ENCODE measurements at places on chromosomes 13 and 19.

DNA sequence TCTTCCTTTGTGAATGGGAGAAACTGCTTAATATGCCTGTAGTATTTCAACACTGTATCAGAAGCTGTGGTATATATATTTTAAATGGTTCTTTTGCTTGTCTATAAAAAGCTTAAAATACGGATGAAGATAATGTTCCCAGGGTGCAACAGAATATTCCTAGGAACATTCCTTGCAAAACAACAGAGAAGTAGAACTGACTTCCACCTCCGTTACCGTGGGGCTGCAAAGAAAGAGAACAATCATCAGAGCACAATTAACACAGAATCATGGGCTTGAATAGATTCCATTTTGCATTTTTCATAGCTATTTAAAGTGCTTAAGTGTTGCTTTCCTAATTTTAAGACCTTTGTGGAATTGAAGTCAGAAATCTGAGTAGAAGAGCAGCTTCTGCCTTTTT, 1227.7 kb downstream of the EFNB2 start:
- DNase-seq, result no peak

GRCh38 chr19:54203151-54203611, 2.5 kb downstream of the RPS9 start:
- DNase-seq, result no peak

DNA sequence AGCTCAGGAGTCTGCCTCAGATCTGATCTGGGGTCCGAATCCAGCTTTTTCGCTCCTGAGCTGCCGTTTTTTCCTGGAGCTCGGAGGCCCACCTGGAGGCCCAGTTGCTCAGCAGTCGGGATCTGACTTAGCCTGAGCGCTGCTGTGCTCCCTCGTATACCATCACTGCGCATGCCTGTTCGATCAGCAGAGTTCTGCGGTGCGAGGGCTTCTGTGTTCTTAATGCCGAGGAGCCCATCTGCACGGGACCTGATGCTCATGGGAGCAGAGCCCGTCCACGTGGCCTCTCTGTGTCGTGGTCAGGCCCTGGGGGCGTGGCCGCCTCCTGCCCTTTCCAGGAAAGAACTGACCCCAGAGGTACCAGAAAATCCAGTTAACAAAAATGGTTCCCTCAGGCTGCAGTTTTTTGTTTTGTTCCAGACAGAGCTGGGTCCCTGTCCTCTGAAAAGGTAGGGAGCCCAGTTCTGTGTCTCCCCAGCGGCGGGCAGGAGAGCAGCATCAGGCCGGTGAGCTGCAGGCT, 57.4 kb downstream of the MCF2L start:
- DNase-seq, result no peak

GRCh38 chr19:33292595-33293254, 9.6 kb downstream of the CEBPA start:
- no peak for DNase-seq

DNA sequence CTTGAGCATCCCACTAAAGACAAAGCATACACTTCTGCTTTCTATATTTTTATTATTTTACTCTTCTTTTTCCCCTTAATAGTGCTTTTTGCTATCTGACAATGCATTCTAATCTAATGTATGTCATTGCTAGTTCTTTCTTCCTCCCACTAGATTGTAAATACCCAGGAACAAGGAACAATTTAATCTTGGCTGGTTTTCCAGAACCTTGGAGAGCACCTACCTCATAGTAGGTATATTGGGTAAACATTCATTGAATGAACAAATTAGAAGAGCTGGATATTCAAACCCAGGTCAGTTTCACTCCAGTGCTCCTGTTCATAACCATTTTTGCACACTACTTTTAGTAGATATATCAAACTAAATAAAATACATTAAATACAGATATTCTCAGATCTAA, 1617.6 kb upstream of the SLC10A2 start:
- DNase-seq, result no peak

- no peak for DNase-seq
Observed at GRCh38 chr13:97298816-97299215, 76.7 kb downstream of the MBNL2 start.

DNA sequence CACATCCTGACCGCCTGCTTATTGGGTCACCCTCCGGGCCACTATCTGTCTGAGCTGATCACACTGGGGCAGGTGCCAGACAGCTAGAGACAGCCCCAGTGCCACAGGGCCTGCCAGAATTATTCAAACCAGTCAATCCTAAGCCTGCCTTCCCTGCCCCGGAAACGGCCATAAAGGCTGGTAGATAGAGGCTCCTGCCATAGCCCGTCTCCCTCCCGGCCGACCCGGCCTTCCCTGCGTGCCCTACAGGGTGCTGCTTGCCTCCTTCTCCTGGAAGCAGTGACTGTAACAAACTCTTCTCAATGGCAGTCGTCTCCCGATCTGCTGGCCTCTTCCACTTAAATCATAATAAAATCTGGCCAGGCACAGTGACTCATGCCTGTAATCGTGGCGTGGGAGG, 158.6 kb upstream of the SOX1 start:
- DNase-seq, result no peak

DNA sequence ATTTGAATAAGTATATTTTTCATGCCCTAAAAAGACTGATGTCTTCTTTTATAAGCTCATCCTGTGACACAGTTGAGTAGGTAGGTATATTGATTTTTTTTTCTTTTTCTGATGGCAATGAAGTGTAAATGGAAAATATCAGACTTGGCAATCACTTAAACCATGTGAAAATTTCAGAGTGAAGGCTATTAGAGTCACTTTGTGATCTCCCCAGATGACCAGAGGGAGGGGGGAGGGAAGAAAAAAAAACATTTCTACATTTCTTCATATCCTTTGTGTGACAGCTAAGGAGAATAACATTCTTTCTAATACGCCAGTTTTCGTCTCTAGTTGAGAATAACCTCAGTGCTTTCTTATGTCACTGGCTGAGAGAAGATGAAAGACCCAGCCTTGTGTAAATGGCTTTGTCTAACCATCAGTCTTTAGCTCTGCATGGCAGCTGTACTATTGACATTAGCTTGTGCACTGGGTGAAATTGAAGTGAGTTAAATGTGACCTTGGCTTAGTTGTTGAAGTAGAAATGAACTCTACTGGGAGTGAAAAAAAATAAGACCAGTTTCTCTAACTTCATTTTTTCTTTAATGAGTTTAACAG, 332.1 kb upstream of the DACH1 start:
- DNase-seq, result no peak

DNA sequence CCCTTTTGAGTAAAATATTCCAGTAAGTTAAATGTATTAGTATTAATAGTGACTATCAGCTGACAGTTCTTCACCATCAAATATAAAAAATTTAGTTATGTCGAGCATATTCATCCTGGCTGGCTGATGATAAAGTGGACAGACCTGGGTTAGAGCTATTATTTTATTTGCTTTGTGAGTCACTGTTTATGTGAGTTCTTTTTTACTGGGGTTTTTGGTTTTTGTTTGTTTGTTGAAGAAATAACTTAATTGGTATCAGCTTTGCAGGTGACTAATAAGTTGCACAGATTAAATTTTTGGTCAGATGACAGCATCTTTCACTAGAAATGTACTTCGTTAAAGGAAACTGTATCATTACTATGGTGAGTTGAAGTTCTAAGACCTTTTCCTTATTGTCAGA, 224.7 kb downstream of the GGACT start:
- no peak for DNase-seq

DNA sequence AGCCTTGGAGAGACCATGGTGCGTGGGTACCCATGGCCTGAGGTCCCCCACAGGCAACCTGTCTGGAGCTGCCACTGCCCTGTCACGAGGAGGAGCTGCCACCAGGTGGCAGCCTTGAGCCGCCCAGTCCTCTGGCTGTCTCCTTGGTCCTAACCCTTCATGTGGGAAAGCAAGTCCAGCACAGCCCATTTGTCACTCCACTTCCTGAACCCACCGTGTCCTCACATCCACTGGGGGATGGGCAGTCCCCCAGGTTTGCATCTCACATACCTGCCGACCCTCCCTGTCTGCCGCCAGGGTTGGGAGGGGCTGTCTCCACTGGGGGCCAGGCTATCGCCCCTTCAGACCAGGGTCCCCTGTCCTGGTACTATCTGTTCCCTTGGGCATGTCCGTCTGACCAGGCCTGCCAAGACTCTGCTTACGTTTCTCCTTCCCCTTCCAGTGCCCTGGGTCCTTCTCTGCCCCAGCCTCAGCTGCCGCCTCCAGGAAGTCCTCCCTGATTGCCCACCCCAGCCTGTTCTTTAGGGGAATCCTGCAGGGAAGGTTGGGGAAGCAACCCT, 4.5 kb downstream of the FAM174C start:
- peak; percentile 51 for DNase-seq

DNA sequence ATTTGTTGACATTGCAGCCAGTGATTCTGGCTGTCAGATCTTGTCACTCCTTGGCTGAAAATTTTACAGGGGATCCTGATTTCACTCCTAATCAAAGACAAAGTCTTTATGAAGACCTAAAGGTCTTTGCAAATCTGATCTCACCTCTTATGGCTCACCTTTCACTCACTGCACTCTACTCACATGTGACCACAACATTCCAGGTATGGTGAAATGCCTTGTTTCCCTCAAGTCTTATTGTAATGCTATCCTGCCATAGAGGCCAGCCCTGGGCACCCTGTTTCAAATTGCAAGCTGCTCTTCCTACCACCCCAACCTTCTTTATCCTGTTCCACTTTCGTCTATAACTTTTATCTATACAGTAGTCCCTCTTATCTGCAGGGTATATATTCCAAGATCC, 200.1 kb downstream of the NDFIP2 start:
- no peak for DNase-seq

GRCh38 chr13:95191821-95192563, 109.3 kb downstream of the ABCC4 start:
- DNase-seq, result peak; percentile 23

- no peak for DNase-seq
Observed at GRCh38 chr19:1858412-1859081, 4.8 kb downstream of the KLF16 start.

DNA sequence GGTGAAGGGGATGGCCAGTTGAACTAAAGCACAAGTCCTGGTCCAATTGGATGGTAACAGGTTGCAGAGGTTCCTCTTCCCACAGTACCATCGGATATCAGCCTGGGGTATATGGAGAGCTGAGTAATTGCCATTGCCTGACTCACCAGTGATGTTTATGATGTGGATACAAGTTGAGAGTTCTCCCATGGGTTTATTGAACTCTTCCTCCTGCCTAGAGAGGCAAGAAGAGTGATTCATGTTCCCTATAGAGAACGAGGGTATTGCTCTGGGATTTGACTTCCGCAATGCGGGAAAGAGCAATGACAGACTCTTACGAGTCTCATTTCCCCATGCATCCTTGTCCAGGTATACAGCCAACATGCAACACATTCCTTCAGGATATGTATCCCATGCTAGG, 111.3 kb upstream of the PCDH9 start:
- no peak for DNase-seq

- DNase-seq, result no peak
Observed at GRCh38 chr19:7739211-7739755, 7.4 kb upstream of the CLEC4G start.

- no peak for DNase-seq
Observed at GRCh38 chr13:87120476-87120875, 550.7 kb upstream of the SLITRK5 start.
